Activated effector memory CD4-positive, alpha-beta T cell treated with Interleukin-2 at 50 U/mL for 16 hours (primary cell): ENCODE measurements at places on chromosomes 12 and 14.

DNA sequence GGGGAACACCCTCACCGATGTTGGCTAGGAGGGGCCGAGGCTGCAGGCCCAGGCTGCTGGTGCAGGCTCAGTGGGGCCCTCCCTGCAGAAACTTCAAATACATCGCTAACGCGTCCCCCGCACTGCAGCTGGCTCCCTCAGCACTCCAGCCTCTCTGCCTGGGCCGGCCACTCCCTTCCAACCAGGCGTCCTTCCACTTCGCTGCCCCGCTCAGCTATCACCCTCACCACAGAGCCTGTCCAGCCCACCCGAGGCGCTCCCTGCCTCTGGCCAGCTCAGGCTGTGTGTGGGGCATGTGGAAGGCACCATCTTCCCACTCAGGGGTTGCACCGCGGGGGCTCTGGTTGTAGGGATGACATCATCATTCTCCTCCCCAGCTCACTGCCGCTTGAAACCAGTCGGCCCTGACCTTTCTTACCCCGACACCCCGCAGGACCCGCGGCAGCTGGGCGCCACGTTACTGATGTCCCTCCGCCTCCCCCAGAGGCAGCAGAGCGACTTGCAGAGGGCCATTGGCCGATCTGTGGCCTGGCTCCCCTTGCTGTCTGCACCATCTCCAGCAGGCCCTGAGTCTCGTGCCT lies 199.9 kb upstream of the RTL1 start:
- no peak for DNase-seq

DNA sequence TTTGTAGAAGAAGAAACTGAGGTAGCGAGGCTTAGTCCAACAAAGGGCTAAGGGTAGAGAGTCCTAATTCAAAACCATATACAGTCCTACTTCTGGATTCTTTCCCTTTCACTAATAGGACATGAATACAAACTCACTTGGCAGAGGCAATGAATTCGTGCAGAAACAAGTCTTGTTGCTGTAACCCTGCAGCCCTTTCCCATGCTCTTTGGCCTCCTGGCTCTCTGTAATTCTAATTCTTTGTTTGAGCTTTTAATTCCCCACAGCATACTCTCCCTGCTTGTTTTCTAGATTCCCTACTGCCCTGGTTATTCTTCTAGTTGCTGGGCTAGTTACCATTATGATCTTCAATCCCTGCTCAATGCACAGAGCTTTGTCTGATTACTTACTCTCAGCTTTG lies 381.4 kb downstream of the ETNK1 start:
- DNase-seq = no peak

- no peak for DNase-seq
Observed at GRCh38 chr14:68876976-68877375, 84.1 kb upstream of the ZFP36L1 start.

GRCh38 chr14:49463146-49463545 lies 123.0 kb downstream of the RPS29 start:
- no peak for DNase-seq

DNA sequence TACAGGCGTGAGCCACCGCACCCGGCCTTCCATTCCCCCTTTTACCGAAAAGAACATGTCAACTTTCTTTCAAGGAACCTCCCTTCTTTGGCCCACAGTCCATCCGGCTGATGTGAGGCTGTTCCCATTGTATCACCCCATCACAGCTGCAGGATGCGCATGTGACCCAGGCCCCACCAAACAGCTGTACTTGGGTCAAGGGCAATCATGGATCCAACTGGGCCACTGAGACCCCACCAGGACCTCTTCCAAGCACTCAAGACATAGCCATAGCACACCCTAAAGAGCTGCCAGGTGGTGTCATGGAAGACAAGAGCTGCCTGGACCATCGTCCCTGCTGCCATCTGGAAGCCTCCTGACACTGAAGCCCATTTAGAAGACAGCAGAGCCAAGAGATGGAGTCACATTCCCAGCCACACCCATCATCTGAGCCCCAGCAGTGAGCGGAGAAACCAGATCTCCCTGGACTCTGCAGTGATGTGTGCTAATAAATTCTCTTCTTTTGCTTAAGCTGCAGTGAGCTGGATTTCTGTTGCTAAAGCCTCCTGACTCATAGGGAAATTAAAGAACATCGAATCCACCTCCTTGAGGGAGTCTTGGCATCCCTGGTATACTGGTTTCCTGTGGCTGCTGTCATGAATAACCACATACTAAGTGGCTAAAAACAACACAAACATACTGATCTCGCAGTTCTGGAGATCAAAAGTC lies 105.6 kb downstream of the KSR2 start:
- DNase-seq = no peak

DNA sequence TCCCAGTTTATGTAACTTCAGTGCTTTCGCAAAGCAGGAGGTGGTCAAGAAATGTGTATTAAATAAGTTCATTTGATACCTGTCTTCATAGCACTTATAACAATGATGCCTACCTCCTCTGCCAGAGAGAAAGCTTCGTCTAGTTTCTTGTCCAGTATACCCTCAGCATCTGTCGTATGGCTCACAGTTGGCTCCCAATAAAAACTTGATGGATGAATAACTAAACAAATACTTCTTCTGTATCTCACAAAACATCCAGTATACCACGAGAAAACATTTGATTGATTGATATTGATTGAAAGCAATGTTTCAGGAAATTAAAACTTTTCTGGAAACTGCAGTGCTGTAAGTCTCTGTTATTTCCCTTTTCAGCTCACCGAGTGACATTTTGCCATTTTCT lies 26.9 kb upstream of the PTGDR start:
- DNase-seq = no peak

- no peak for DNase-seq
Observed at GRCh38 chr12:112466011-112466422, 47.3 kb downstream of the PTPN11 start.

GRCh38 chr14:36852981-36853691 lies 191.5 kb downstream of the PAX9 start:
- DNase-seq = no peak

GRCh38 chr14:96623676-96624484 lies 121.7 kb downstream of the PAPOLA start:
- no peak for DNase-seq

- DNase-seq = no peak
Observed at GRCh38 chr12:18549598-18549997, 188.2 kb downstream of the PLCZ1 start.
